ENCODE measurements at places on chromosomes 7 and 10.

DNA sequence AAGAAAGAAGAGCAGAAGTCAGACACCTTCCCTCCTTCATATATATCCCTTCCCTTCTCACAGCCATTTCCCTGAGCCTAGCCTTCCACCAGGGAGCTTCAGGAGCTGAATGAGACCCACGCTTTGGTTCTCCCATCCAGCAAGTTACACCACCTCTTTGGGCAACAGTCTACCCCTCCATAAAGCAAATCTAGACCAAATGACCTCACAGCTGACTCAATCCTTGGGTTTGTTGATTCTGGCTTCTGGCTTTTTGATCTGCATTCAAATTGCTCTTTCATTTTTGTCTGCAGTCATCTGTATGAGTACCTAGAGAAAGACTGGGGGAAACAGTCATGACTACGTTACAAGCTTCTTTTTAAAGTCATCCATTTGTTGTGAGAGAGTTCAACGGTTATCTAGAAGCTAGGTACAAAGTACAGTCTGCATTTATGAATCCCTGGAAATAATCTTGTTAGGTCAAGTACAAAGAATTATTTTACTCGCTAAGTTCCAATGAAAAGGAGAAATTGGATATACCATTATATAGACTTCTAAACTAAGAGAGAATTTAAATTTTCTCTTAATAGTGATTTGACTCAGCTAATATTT lies 86.3 kb downstream of the RAB11FIP2 start:
- no peak for DNase-seq

- no peak for DNase-seq
Observed at GRCh38 chr7:48154792-48155413, 16.4 kb upstream of the ABCA13 start.

GRCh38 chr10:3895045-3895631 lies 110.1 kb upstream of the KLF6 start:
- DNase-seq: no peak

- no peak for DNase-seq
Observed at GRCh38 chr10:76778914-76779795, 858.5 kb downstream of the KCNMA1 start.

DNA sequence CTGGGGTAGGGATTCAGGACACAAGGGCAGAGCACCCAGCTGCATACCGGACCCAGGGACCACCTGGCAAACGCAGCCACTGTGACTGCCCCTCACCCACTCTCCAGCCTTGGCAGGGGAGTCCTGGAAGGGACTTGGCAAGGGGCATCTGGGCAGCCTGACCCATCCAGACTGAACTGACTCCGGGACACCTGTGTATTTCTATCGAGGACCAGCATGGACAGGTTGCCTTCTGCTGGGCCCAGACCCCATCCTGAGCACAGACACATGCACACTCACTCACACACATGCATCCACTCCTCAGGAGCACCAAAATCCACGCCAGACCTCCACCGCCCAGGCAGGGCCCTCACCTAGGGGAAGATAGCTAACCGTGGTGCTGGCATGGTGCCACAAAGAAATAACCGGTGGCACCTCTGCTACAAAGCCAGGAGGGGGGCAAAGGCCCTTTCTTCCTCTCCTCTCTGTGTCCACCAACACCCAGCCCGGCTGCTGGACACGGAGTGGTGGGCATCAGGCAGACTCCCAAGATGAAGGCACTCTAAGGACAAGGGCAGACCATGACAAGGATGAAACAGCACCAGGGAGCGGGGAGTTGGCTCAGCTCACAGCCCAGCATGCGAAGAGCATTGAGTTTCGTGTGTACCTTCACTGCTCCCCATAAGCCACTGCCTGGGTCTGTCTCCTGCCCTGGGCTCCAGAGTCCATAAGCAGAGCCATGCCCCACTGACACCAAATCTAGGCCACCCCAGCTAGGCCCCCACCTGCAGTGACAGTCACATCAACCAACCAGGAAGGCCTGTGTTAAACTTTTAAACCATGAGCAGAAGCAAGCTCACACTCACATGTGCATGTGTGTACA lies 35.3 kb downstream of the KCNH2 start:
- no peak for DNase-seq

DNA sequence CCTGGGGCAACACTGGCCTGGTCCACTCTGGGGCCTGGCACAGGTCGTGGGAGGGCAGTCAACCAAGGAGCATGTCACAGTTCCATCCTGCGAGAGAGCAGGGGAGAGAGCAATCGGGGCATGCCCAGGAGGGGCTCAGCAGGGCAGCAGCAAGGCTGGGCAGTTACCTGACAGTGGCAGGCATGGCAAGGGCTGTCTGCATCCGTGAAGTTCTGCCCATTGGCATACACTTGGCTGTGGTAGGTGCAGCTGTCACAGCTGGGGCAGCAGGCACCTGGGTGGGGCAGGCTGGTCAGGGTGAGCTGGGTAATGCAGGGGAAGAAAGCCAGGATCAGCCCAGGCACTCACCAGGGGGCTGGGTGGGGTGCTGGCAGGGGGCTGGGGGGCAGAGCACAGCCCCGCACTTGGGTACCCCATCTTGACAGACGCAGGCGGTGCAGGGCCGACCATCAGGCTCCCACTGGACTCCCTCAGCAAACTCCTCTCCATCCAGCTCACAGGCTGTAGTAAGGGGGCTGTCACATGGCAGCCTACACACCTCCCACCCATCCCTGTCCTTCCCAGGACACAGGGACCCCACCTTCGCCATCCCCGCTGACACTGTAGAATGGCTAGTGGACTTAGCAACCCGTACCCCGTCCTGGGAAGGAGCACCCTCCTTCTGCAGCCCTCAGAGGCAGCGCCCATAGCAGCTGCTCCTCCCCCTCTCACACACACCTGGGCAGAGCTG lies 17.8 kb downstream of the KCP start:
- no peak for DNase-seq

- DNase-seq: no peak
Observed at GRCh38 chr10:76514321-76514720, 1082.9 kb downstream of the LRMDA start.

GRCh38 chr7:36283181-36283580 lies 106.5 kb upstream of the ANLN start:
- no peak for DNase-seq

DNA sequence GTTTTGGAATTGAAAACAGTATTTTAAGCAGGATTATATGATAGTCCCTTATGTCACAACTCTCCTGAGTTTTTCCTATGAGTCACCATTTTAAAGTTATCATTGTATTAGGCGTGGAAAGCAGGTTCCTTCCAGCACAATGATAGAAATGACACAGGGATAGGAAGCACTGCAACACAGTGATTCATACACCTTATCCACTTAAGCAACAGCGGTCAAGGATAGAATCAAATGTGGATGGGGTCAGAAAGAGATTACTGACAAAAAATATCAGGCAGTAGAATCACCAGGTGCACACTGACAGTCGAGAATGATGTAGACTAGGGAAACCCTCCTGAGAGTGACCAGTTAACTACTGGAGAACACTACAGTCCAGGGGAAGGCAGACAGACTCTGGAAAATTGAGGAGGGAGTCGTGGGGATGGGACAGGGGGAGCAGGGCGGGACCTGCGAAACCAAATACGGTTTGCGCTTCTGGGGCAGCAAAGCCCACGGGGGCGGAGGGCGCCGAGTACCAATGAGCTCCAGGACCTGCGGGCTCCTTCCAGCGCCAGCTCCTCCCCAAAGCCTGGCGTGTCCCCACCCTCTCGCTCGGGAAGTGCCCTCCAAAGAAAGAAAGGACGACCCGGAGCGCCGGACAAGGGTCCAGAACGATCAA lies 479 bp downstream of the PNPLA8 start:
- DNase-seq: no peak

DNA sequence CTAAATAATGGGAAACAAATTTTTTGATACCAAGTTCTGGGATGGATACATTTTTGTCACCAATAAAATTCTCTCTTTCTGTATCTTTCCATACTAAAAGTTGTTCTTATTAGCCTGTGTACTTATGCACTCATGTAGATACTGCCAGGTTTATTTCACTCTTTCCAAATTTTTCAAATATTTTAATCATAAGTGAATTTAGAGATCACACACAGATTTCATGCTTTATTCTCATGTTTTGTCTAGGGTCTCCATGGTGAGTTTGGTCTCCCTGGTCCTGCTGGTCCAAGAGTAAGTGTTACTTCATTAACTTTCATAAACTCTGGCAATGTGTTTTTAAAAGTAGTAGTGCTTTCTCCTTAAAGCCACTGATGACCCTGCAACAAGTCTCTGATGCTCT lies 20.3 kb downstream of the COL1A2 start:
- no peak for DNase-seq

GRCh38 chr7:150954986-150955518 lies 23.1 kb downstream of the KCNH2 start:
- DNase-seq: no peak
